Stimulated activated CD8-positive, alpha-beta memory T cell treated with anti-CD3 and anti-CD28 coated beads, Interleukin-15, amount 100 ng/mL, for 24 hours (primary cell): ENCODE measurements at places on chromosomes 4 and X.

GRCh38 chr4:184477201-184477999, 3.0 kb upstream of the IRF2 start:
- DNase-seq = no peak

DNA sequence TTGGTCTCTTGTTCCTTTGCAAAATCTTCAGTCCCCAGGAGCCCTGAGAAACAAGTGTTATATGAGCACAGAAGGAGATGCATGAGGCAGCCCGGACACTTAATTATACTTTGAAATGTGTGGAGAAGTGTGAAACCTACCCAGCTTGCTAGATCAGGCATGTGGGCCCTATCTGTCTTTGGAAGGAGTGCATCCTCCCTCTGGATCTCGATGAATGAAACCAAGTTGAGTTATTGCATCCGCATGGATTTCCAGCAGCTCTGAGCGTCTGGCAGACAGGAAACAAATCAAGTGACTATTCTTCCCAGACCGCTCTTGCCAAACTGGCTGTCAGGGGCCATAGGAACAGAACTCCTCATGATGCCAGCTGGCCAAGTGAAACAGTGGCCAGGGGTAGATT, 19.6 kb upstream of the SOWAHD start:
- DNase-seq = no peak

DNA sequence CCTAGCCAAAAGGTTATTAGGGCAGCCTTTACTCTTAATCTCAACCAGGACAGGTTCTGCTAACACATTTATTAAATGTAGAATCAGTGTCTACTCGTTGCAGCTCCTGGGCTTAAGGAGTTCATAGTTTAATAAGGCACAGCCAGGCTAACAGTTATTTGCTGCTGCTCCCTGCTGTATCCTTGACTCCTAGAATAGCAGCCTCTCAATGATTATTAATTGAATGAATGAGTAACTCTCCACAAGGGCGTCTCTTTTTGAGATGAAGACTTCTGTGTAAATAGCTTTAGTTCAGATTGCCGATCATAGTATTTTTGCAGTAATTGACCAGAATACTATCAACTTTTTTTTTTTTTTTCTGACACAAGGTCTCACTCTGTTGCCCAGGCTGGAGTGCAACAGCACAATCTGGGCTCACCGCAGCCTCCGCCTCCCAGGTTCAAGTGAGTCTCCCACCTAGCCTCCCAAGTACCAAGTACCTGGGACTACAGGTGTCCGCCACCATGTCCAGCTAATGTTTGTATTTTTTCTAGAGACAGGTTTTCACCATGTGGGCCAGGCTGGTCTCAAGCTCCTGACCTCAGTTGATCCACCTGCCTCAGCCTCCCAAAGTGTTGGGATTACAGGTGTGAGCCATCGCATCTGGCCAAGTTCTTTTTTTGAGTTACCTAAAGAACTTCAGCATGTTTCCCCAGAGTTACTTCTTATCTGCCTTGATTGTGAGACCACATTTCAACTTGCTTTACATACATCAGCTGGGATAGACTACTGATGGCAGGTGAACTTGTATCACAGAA, 2.9 kb downstream of the UGDH start:
- no peak for DNase-seq

GRCh38 chr4:14984448-14984847, 17.8 kb upstream of the CPEB2 start:
- DNase-seq = no peak

DNA sequence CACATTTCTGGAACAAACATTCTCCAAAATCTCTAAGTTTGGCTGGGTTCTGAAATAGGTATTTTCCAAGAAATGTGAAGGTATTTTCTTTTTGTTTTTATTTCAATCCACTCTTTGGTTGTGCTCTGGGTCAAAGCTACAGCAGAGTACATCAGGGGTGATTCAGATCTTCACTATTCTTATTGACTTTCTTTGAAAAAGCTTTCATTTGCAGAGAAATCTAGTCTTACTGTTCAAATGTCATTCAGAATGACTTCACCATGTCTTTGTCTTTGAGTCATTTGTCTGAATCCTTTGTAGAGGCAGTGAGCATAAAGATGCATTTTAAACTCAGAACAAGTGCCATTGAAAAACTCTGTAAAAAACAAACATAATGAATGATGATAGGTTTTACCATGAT, 547.2 kb upstream of the ADGRL3 start:
- no peak for DNase-seq

DNA sequence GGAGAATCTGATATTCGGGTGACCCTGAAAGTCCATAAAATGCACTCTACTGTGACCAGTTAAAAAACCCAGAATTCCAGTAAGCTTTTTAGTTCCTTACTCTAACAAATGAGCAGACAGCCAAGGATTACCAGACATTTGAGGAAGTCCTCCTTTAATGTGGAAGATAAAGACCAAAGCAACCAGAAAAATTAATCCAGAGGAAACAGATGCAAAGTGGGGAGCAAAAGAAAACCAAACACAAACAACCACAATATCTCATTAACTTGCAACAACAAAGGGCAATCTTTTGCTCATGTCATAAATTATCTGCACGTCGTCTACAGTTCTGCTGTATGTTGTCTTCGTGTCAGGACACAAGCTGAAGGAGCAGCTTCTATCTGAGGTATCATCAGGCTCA, 164.4 kb downstream of the PJA1 start:
- DNase-seq = no peak

- DNase-seq = no peak
These were observed 79.3 kb downstream of the CLDN22 start for GRCh38 chr4:183240581-183241321.

DNA sequence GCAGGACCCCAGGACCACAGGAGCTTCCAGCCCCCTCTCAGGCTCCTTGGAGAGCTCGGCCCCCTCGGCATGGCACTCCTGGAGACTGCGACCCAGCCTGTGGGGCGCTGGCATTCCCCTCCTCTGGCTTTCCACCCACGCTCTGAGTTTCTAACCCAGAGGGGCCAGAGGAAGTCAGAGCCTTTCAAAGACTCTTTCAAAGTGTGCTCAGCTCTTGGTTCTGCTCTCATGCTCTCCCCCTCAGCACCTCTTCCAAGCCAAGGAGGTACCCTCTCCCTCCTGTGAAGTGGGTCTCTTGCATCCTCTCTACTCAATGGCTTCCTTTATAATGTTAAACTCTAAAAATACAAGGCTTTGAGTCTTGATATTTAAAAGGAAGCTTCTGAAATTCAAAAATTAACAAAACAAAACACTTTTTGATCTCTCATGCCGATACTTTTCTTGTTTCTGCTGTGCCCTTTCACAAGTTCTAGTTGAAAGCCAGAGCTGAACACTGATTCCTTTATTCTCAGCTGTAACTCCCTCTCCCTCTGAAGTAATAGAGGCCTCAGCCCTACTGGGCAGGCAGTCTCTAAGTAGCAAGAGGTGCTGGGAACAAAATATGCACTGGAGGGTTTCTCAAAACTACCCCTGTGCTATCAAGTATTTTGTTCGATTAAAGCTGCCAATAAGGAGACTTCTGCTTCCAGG, 82.8 kb downstream of the NAT8L start:
- DNase-seq = no peak

DNA sequence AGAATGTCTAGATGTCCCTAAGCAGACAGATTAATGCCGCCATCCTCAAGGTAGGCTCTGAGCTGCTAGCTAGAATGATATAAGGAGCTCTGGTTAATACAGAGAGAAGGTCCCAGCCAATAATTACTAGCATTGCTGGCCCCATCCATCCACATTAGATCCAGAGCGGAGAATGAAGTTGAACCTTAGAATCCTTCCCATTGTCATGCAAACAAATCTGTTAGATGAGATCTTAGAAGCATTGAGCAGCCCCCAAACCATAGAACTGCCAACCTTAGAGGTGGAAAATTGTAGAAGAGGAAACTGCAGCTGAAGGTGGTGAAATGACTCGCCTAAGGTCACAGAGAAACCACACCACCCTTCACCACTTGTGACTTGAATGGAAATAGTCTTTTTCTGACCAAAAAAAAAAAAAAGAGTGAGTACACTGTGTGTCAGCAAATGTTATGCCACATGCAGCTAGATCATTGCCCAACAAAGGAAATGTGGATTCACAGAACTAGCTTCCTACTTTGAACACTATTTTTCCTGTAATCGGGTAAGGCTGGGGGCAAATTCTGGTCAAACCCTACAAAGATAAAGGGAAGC, 162.1 kb downstream of the SMIM20 start:
- DNase-seq = no peak

- DNase-seq = no peak
These were observed 68.7 kb upstream of the ADAD1 start for GRCh38 chr4:122309988-122310626.

- DNase-seq = no peak
These were observed 32.7 kb downstream of the ELF2 start for GRCh38 chr4:139144161-139144859.

DNA sequence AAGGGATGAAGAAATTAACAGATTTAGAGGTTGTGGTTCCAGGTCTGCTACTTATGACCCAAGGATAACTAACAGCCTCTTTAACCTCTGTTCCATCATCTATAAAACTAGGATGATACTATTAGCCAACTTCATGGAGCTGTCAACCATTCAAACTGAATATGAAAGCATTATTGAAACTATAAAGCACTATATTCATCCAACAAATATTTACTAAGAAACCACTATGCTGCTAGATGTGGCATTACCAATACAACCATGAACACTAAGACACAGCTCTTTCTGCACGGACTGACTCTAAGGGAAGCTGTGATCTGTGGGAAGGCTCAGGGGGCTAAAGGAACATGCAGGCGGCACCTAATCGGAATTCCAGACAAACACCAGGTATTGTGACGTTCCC, 66.0 kb downstream of the APBB2 start:
- no peak for DNase-seq

DNA sequence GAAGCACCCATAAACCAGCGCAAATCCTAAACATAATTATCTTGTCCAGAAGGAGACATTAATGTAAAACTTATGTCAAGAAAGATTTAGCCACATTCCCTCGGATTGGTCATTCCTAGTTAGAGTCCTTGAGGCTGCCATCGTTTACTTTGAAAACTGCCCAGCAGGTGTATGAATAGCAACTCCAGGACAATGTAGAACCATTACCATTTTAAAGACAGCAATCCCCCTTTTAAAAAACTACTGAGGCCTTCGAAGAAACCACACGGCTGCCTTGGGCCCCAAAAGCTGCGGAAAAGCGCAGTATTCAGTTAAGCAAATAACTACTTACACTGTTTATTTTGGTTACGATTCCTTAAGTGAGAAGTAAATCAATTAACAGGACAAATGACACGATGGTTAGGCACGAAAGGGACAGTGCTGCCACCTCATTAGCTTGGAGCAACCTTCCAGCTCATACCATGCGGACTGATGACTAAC, 822 bp upstream of the SGMS2 start:
- DNase-seq = no peak

DNA sequence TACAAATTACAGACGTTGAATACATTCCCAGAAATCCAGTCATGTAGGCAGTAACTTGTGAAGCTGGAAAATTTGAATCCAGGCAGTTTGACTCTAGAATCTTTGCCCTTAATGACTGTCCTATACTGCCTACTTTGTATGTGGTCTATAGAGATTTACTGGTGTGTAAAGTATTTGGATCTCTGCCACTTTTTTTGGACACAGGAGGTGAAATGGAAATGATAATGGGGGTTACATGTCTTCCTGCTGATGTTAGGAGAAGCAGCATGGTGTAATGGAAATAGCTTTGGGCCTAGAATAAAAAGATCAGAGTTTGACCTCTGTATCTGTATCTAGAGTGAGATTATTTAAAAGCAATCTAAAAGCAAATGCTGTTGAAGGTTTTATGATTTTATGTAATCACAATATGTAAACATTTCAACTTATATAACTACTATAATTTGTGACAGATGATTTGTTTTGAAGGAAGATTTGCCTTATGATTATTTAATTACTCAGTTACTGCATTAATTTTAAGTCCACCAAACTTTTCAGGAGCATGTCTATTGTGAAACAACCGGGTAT, 3.3 kb downstream of the COL4A5 start:
- DNase-seq = no peak

- no peak for DNase-seq
These were observed 64.4 kb downstream of the TBC1D19 start for GRCh38 chr4:26648260-26648659.

DNA sequence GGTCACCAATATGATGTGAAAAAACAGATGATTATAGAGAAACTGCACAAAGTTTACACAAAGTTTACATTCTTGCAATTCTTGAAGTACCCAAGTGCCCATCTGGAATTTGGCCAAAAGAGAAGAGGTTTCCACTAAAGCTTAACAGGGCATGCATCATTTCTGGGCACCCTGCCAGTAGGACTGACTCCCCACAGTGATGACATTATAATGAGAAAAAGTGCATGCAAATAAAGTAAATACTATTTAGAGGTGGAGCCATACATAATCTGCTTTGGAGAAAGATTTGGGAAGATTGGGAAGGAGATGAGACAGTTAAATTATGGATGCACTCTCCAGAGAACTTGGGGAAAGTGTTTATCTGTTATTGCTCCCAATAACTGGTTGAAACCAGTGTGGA, 93.7 kb upstream of the TRPC3 start:
- no peak for DNase-seq

GRCh38 chrX:148372925-148373324, 127.5 kb upstream of the AFF2 start:
- no peak for DNase-seq

DNA sequence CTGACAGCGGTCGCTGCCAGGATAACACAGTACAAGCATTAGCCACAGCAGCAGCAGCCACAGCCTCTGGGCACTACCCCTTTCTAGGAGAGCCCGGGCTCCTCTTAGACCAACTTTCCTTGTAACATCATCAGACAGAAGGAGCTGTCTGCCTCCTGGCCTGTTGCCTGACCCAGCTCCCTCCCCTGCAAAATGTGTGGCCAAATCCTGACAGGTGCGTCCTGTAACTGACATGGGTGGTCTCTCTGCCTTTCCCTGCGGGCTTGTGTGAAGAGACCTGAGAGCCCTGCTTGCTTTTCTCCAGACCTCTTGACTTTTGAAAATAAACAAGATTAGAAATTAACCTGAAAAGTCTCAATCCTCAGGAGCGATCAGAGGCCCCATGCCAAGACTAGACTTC, 824.9 kb downstream of the RAPGEF2 start:
- no peak for DNase-seq

DNA sequence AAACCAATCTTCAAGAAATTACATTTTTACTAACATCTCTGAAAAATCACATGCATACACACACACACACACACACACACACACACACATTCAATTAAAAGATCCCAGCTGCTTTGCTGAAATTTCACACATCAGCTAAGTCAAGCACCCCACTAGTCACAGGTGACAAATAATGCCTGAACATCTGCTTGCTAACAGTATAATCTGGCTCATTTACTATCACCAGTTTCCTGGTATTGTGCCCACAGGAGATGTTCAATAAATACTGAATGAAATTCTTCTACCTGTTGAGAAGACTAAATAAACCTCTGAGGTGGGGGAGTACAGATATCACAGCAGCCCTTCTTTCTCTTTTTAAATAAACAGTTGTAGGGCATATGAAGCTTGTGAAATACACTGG, 994.0 kb downstream of the ARAP2 start:
- DNase-seq = no peak

- DNase-seq = no peak
These were observed 458.0 kb upstream of the CXorf51B start for GRCh38 chrX:146351620-146352019.

DNA sequence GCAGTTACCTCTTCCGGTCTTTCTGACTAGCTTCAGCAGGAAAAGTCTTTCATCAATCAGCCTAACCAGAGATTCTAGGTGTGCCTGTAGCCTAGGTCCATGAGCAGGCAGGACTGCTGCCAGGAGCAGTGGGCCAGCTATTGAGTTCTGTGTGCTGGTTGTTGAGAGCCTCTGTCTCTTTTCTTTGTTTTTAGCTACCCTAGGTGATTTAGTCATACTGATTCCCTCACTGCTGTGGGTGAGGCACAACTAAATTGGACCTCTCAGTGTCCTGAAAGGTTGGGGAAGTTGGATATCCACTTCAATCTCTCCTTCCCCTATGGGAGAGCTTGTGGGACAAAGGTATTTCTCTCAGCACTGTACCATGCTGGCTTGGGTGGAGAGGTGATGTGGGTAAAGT, 354.9 kb downstream of the GPAT3 start:
- DNase-seq = no peak
